Cerebellar nuclear complex (tissue), 1 donor: ENCODE measurements at places on chromosomes 4 and X.

DNA sequence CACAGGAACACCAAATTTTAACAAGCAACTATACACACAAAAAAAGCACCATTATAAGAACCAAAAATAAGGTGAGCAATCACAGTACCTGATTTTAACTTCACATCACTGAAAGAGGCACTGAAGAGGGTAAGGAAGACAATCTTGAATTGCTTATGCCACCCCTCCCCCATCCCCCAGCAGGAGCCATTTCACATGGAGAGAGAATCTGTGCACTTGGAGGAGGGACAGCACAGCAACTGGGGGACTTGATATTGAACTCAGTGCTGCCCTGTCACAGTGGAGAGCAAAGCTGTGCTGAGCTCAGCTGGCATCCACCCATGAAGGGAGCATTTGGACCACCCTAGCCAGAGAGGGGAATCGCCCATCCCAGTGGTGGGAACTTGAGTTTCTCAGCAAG lies 56.0 kb downstream of the NUDT11 start:
- DNase-seq, result no peak

DNA sequence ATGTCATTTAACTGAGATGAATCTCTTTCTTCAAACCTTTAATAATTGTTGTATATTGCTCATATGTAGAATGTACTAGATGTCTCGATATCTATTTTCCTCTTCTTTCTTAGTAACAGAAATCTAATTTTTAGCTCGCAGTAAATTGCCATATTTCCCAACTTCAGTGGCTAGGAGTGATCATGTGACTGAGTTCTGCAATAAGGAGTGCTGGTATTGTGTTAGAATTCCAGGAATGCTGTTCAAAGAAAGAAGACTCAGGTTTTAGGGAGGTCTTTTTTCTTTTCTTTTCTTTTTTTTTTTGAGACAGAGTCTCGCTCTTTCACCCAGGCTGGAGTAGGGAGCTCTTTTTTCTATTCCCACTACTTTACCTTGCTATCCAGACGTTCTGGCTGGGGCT lies 81.7 kb downstream of the SLC10A7 start:
- no peak for DNase-seq

DNA sequence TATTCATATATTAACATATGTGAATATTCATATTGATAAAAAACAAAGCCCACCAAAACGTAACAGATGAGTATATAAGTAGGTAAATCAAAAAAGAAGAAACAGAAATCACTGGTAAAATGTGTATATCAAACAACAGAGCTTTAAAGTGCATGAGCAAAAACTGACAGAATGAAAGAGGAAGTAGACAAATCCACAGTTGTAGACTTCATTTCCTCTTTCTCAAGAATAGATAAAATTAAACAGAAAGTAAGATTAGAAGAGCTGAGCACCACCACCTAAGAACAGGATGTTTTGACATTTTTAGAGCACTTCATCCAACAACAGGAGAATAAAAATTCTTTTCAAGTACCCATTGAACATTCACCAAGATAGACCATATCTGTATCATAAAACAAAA lies 64.6 kb downstream of the CNKSR2 start:
- no peak for DNase-seq

- DNase-seq, result no peak
These were observed 79.8 kb downstream of the RLIM start for GRCh38 chrX:74534569-74535038.

GRCh38 chrX:149470955-149471354 lies 34.2 kb downstream of the IDS start:
- DNase-seq, result no peak

DNA sequence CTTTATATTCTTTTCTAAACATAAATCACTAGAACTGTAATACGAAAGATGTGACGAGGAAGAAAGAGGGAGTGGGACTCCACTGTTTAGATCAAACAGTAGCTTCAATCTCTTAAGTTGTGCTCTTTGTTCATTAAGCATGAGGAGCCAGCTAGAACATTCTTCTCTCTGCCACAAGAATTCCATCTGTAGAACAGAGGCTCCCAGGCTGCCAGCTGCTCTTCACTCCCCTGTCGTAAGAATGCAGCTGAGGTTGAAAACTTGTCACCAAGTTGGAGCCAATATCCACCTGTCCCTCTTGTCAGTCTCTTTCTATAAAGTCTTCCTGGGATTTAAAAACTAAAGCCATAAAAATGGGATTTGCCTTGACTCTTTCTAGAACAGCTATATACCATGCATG lies 65.0 kb upstream of the SEC24B start:
- DNase-seq, result no peak

- no peak for DNase-seq
These were observed 257.8 kb upstream of the NRK start for GRCh38 chrX:105564501-105564900.

DNA sequence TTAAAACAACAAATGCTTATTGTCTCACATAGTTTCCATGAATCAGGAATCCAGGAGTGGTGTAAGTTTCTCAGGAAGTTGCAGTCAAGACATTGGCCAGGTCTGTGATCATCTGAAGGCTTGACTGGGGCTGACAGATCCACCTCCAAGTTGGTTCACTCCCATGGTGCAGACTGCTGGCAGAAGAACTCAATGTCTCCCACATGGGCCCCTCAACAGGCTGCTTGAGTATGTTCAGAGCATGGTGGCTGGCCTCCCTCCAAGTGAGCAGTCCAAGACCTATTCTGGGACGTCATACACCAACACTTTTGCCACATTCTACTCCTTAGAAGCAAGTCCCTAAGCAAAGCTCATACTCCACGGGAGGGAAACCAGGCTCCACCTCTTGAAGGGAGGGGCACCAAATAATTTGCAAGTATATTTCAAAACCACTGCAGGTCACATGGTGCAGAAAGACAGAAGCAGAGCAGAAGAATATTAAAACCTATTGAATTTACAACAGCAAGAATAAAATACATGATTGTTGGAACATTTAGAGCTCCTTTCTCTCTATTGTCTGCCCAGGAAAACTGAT lies 35.3 kb downstream of the LGI2 start:
- no peak for DNase-seq

DNA sequence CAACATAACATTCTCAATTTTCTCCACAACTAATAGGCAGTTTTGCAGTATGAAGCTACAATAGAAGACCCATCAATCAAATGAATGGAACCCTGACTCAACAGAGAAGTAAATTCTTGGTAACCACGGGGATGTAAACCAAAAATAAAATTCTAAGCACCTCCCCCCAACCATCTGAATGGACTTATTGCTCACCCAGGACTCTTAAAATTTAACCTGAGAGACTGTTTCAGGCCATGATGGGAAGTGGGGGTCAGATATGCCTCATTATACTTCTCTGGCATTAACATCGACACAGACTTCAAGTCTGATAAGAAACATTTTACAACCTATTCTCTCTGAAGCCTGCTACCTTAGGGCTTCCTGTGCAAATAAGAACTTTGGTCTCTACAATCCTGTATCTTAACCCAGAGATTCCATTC lies 620.9 kb downstream of the TLL1 start:
- DNase-seq, result no peak

GRCh38 chr4:142372530-142373260 lies 473.4 kb downstream of the INPP4B start:
- DNase-seq, result no peak

DNA sequence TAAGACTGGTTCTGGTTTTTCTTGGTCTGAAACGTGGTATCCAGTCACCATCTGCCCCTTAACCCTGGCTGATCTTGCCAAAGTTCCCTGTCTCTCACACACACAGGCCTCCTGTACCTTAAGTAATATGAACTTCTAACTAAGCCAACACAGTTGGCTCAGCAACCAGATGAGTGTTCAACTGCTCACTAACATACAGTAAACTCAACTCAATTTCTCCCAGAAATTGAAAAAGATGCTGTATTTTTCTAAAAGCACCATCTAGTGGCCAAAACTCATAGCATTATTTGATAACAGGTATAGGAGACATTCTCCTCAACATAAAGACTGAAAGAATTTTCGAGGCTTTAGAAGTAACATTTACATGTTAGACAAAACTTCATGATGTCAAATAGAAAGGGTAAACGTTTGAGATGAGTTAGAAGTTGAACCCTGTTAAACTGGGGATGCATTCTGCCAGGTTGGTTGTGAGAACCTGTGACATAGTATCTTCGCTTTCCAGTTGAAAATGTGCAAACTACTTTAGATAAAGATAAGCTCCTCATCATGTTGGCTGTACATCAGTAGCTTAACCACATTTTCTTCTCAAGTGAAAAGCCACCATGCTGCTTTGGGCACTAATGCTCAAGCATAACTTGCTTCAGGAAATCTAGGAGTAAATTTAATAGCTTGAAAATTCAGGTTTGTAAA lies 31.2 kb downstream of the CCNI start:
- no peak for DNase-seq

DNA sequence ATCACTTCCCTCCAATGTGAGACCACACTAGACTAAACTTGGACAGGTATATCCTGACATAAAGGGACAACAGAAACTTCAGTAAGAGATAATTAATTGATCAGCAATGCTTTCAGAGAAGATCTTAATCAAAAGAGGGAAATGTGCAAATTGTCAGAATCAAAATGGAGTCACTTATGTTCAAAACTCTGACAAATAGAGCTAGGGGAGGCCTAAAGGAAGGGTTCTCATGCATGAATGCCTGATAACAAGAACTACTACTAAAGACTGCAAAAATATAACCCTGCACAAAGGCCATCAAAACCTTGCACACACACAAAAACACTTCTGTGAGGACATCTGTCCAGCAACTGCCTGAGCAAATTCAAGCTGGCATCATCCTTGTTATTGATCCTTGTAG lies 637.5 kb upstream of the INTU start:
- no peak for DNase-seq

DNA sequence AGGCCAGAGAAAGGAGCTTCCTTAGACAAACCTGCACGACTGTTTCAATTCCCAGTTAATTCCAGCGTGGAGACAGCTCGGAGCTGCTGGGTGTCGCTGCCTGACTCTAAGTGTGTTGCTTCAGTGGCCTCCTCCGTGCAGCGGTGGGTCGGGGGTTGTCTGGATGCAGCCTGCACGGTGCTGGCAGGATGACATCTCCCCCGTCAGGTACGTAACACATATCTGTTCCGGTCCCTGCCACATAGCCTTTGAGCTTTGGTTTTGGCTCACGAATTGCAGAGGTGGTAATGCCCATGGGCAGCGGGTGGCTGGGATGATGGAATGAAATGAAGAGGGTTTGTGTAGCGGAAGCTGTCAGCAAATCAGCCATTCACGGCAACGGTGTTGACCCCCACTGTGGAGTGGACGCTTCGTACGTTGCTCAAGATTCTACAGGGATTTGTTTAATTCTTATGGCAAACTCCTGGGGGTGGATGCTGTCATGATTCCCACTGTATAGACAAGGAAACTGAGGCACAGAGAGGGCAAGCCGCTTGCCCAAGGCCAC lies 33.7 kb upstream of the HMX1 start:
- DNase-seq, result no peak

- no peak for DNase-seq
These were observed 59.2 kb downstream of the NSUN7 start for GRCh38 chr4:40808926-40809457.

- no peak for DNase-seq
These were observed 367.0 kb downstream of the BCOR start for GRCh38 chrX:39730662-39731329.

DNA sequence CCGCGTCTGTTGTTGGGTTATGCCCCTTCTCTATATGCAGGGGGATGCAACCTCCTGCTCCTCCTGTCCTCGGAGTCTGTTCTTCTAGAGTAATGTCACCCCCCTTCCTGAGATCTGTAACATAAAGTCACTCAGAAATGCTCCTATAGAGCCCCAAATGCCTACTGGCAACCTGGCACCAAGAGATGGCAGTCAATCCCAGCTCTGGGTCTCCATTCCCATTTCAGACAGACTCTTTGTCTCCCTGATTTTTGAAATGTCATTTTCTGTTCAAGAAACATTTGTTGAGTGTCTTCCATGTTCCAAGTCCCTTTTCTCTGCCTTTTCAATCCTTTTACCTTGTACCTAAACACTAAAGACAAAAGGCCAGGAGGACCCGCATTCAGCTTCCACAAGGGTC lies 9.6 kb upstream of the PRDM8 start:
- DNase-seq, result no peak

- DNase-seq, result no peak
These were observed 118.8 kb downstream of the CHRNA9 start for GRCh38 chr4:40453912-40454311.

DNA sequence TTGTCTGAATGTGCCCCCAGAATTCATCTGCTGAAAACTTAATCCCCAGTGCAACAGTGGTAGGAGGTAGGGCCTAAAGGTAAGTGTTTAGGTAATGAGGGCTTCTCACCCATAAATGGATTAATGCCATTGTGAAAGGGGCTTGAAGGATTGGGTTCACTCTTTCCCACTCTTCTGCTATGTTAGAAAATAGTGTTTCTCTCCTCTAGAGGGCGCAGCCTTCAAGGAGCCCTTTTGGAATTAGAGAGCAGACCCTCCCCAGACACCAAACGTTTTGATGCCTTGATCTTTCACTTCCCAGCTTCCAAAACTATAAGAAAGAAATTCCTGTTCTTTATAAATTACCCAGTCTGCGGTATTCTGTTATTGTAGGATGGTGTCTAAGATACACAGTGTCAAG lies 706.4 kb downstream of the SMARCA1 start:
- no peak for DNase-seq

DNA sequence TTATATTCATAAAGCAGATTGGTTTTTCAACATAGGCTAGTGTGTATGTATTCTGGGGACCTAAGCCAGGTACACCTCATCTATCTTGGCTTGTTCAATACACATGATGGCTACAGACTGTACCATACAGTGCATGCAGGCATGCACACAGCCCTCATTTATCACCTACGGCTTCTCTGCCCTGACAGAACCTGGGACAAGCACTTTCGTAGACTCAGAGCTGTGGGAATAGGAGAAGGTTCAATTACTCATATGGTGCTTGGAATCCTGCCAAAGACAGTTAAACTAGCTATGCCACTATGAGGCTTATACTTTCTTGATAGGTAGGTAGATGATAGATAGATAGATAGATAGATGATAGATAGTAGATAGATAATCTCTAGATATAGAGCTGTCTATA lies 457.2 kb downstream of the GALNTL6 start:
- no peak for DNase-seq
